Activated CD4-positive, alpha-beta memory T cell treated with anti-CD3 and anti-CD28 coated beads, Interleukin-2, amount 10 ng/mL, durations not matched to agents 7 days and 5 days (primary cell): ENCODE measurements at places on chromosomes 6 and 20. TPM values are rescaled to one million over a fixed set of nuclear protein-coding genes. Genes with fewer than 3 reads are reported as not detected.

- H3K36me3 ChIP-seq, result no peaks in the 10 kb centered on the region
- H3K27ac ChIP-seq, result no peak overlapping the region
- no peak for DNase-seq
- no peaks in the 10 kb centered on the region for H3K27me3 ChIP-seq
- no peaks in the 10 kb centered on the region for H3K4me1 ChIP-seq
- no peak overlapping the region for H3K4me3 ChIP-seq
These were observed 1021.6 kb upstream of the FLRT3 start for GRCh38 chr20:15359056-15359455.

- H3K27ac ChIP-seq, result no peak overlapping the region
- DNase-seq, result no peak
- no peaks in the 10 kb centered on the region for H3K36me3 ChIP-seq
- no peaks in the 10 kb centered on the region for H3K4me1 ChIP-seq
- no peak overlapping the region for H3K4me3 ChIP-seq
These were observed 167.3 kb upstream of the GMDS start for GRCh38 chr6:2412731-2413130.

PHACTR1 gene
- total RNA-seq, result 0.53 TPM

GRCh38 chr6:46776070-46776712 is 17.0 kb upstream of the MEP1A start:
- no peaks in the 10 kb centered on the region for H3K36me3 ChIP-seq
- H3K4me1 ChIP-seq, result no peaks in the 10 kb centered on the region
- no peak overlapping the region for H3K4me3 ChIP-seq
- no peak for DNase-seq
- no peaks in the 10 kb centered on the region for H3K27me3 ChIP-seq

GRCh38 chr6:79821859-79822258 is 125.5 kb downstream of the ELOVL4 start:
- H3K4me3 ChIP-seq, result no peak overlapping the region
- no peaks in the 10 kb centered on the region for H3K36me3 ChIP-seq
- H3K27me3 ChIP-seq, result peaks cover 9% of the 10 kb centered on the region
- H3K4me1 ChIP-seq, result no peaks in the 10 kb centered on the region
- no peak overlapping the region for H3K27ac ChIP-seq

DNA sequence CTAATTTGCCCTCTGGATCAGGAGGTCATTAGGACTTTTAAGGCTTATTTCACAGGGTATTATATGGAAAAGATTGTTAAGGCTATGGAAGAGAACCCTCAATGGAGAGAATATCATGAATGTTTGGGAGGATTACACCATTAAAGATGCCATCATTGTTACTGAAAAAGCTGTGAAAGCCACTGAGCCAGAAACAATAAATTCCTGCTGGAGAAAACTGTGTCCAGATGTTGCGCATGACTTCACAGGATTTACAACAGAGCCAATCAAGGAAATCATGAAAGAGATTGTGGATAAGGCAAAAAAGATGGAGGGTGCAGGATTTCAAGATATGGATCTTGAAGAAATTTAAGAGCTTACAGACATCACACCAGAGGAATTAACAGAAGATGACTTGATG is 798.3 kb upstream of the SLC35B3 start:
- H3K4me3 ChIP-seq, result no peak overlapping the region
- DNase-seq, result no peak
- H3K27me3 ChIP-seq, result no peaks in the 10 kb centered on the region
- H3K4me1 ChIP-seq, result no peaks in the 10 kb centered on the region

DNA sequence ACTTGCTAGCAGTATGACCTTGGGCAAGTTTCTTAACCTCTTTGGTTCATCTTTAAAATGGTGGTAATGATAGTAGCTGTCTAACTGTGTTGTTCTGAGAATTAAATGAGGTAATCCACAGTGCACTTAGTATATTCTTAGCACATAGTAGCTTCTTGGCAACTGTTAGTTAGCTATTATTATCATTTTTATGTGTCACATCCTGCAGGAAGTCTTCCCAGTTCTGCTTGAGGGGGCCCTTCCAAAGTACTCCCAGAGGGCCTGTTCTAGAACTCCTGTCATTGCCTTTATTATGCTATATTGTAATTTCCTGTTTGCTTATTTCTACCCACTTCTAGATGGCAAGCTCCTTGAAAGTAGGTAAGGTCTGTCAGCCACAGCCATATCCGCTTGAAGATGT is 30.6 kb downstream of the ANKS1A start:
- H3K27me3 ChIP-seq, result peaks cover 9% of the 10 kb centered on the region
- DNase-seq, result no peak
- no peak overlapping the region for H3K4me3 ChIP-seq
- peaks cover 5% of the 10 kb centered on the region for H3K36me3 ChIP-seq

DNA sequence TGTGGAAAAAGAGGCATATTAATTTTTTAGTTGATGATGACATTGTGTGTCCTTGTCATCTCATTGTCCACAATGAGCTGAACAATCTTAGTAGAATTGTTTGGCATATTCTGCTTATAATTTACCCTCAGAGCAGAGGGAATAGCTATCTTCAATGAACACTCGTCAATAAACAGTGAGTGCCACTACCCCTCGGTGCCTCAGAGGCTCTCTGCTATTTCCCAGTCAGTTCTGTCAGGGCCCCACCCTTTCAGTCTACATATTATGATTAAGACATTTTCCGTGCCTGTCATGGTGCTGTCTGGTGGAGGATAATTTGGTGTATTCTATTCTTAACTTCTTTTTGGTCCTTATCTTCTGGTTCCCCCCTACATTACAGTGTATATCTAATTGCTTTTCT is 31.2 kb downstream of the NUS1 start:
- H3K27ac ChIP-seq, result no peak overlapping the region
- H3K36me3 ChIP-seq, result peaks cover 12% of the 10 kb centered on the region
- no peak overlapping the region for H3K4me3 ChIP-seq
- H3K27me3 ChIP-seq, result no peaks in the 10 kb centered on the region
- no peak for DNase-seq
- H3K4me1 ChIP-seq, result no peaks in the 10 kb centered on the region

FAM209B gene
- 0.91 TPM for total RNA-seq

DNA sequence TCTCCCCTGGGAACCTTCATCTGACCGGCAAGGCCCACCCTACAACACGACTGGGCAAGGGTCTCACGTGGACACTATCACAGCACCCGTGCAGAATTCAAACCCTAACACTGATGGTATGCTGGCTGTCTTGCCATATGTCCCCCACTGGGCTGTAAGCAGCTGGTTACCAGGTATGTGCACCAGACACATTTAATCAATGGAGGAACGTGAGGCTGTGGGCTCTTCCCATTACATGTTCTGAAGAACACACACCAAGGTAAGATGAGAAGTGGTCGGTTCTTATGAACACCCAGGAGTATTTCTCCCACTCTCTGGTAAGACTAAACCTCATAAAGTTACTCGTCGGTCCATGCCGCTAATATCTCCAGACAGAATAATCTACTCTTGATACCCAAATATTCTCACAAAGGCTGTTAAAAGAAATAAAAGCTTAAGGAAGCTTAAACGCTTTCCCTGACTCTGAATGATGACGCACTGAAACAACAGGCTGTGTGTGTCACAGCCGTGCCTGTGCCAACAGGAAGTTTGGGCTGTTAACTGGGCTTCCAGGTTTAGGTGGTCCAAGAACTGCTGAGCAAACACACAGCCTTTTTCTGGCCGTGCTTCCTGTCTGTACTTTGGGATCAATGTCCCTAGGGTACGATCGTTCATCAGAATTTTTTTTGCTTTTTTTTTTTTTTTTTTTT is 75.3 kb downstream of the SLC23A2 start:
- no peak overlapping the region for H3K27ac ChIP-seq
- H3K4me3 ChIP-seq, result no peak overlapping the region
- no peak for DNase-seq
- peaks cover 16% of the 10 kb centered on the region for H3K4me1 ChIP-seq

PPIL4 gene
- 17.0 TPM for total RNA-seq

GRCh38 chr20:6708010-6708409 is 59.5 kb upstream of the BMP2 start:
- no peaks in the 10 kb centered on the region for H3K4me1 ChIP-seq
- no peak for DNase-seq
- no peak overlapping the region for H3K4me3 ChIP-seq
- no peaks in the 10 kb centered on the region for H3K36me3 ChIP-seq

RIPPLY2 gene
- not detected for total RNA-seq

DNA sequence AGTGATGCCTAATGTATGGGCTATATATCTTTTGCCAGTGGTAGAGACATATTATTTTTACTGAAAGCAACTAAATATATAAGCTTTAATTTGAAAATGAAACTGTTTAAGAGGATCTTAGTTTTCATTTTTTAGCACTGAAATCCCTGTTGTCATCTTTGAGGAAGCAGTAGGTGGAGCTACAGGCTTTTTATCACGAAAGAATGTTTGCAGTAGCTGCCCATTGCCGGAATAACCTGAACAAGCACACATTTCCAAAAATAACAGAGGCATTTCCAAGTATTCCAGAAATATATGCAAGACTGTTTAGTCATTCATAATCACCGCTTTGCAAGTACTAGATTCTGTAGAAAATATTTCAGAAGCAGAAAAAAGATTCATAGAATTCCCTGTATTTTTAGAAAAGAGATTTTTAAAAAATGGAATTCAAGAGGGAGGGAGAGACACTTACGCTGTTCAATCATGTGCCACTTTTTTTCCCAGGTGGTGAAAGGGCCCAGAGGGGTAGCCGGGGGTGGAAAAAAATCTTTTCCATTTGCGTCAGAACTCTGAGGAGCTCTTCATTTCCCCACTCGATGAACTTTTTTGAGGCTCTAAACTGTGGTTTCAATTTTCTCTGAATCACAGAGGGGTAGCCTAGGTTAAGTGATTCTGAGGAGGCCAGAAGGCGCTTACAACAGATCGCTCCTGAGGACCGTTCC is 142.5 kb upstream of the FERMT1 start:
- H3K36me3 ChIP-seq, result no peaks in the 10 kb centered on the region
- H3K4me3 ChIP-seq, result no peak overlapping the region
- DNase-seq, result no peak
- H3K4me1 ChIP-seq, result no peaks in the 10 kb centered on the region
- H3K27me3 ChIP-seq, result no peaks in the 10 kb centered on the region

DNA sequence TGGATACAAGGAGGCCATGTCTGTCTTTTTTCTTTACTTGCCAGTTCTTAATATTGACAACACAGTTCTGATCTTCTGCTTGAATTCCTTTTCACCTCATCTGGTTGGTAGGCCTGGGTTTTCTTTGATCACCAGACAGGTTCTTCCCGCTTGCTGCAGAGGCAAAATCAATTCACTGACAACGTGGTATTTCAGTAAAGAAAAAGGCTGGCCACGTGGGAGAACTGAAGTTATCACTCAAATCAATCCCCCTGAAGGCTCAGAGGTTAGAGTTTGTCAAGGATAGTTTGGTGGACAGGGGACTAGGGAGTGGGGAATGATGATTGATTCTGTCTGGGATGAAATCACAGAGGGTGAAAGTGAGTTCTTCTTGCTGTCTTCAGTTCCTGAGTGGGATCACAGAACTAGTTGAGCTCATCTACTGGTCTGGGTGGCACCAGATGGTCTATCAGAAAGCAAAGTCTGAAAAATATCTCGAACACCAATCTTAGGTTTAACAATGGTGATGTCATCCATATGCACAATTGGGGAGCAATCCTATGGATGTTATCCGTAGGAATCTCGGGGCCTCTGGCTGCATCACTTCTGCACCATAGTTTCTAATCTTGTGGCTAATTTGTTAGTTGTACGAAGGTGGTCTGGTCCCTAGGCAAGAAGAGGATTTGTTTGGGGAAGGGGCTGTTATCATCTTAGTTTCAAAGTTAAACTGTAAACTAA is 37.3 kb upstream of the OLIG3 start:
- H3K27ac ChIP-seq, result no peak overlapping the region
- peaks cover 12% of the 10 kb centered on the region for H3K27me3 ChIP-seq
- no peak overlapping the region for H3K4me3 ChIP-seq
- peaks cover 8% of the 10 kb centered on the region for H3K4me1 ChIP-seq
